NCI-H187 treated with DMSO at 0.1 percent for 48 hours (cell line): ENCODE measurements at places on chromosomes 12 and 14.

DNA sequence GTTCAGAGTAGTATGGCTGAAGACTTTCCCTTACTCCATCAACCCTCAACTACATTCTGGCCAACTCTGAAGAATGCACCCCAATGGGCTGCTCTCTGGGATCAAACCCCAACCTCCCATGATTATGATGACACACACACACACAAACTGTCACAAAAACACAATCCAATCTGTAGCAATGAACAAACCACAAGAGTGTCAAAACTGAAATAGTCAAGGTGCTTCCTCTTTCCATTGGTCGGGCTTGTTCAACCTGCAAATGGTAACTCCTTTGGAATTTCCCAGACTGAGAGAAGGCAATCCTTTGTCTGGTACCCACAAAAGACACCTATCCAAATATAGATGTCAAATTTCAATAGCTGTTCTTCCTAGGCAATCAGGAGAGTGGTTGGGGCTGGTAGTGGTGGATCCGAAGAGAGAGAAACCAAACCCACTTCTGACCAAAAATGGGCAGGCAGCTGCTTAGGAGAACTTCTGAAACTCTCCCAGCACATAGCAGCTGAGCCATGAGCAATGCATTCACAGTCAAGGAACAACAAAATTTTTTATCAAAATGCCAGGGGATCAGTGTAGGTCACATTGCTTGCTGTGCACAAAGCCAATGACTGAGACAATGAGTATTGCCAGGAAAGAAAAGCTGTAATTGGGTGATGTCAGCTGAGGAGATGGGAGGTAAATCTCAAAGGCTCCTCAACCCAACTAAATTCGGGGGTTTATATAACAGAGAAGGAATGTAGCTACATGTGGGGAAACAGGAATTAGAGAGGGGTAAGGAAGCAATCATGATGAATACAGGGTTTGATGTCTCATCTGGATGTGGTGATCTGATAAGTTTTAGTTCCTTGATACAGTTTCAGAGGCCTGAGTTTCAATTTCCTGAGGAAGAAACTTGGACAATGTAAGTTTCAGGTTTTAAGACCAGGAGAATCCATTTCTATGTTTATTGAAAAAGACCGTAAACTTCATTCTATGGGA is 191.4 kb downstream of the KITLG start:
- DNase-seq = no peak

GRCh38 chr12:27013611-27014084 is 536 bp downstream of the TM7SF3 start:
- DNase-seq = no peak

DNA sequence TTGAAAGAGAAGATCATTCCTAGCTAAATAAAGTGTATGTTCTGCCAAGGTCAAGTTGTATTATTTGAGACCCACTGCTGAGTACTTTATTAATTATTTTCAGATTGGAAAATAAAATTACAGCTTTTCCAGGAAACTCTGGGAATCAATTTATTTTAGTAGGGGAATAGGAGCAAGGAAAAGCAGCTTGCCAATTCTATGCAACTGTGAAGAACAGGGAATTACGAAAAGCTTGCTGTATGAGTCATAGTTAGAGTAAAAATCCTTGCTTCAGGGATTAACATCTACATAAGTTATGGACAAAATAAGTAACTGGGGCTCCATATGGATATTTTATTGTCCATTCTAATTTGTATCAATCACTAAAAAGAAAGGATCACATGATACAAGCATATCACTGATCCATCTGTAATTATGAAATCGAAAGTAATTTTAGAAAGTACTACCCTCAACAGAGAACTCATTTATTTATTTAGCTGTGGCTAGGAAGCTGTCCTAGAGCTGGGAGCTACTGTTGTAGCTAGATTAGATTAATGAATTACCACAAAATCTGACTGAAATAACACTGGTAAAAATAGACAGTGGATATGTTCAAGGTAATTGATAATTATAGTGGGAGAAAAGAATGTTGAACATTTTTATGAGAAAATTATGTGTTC is 303.5 kb upstream of the NPAS3 start:
- no peak for DNase-seq

- no peak for DNase-seq
Measured at GRCh38 chr12:2797721-2798418, 3.1 kb downstream of the FKBP4 start.

- DNase-seq = no peak
Measured at GRCh38 chr12:38332814-38333213, 16.2 kb downstream of the ALG10B start.

GRCh38 chr12:1405619-1406018 is 188.8 kb downstream of the FBXL14 start:
- no peak for DNase-seq

DNA sequence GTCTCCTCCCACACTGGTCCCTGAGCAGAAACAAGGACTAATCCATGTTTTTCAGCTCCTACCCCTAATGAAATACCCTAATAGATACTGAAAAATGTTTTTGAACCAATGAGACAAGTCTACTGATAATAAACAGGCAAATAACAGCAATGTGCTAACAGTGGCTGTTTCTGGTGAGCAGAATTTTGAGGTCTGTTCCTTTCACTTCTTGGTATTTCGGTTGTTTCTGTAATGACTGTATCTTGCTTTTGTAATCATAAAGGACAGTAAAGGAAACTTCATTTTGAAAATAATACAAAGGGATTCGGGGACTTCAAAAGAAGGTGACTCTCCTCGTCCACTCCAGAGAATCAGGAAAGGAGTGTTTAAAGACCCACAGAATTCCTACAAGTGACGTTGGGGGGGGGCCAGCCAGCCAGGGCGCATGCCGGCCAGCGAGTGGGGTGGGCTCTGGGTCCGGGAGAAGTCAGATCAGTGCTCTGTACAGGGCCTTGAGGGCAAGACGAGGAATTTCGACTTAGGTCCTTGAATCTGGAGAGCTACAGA is 1.1 kb upstream of the CD9 start:
- DNase-seq = no peak

- no peak for DNase-seq
Measured at GRCh38 chr12:47802312-47802711, 17.4 kb downstream of the HDAC7 start.

- DNase-seq = no peak
Measured at GRCh38 chr14:36522347-36522971, 2.4 kb upstream of the NKX2-1 start.

- DNase-seq = no peak
Measured at GRCh38 chr12:123971770-123972456, 718 bp downstream of the CCDC92 start.

DNA sequence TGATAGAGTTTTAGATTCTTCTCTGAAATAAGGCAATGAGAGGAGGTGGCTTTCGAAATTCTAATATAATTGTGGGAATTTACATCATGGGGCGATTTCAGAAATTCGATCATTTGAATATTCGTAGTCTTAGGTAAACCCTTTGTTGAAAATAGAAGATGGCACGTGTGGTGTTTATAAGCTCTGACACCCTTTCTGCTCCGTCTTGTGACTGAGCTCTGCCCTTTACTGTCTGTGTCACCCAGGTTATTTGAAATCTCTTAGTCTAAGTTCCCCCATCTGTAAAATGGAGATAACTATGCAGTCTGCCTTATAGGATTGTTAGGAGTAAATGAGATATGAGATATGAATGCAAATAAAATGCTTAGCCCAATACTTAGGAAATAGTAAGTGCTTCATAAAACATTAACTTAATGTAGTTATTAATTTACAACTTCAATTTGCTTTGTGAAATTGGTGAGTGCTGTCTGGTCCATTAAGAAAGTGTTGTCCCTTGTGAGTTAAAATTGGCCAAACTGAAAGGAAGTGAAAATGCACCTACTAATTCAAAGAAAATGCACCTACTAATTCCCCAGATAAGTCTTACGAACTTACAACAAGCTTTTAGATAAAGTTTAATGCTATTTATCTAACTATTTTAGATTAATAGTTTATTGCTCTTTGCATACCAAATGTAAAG is 1.5 kb downstream of the BMAL2 start:
- DNase-seq = no peak

- no peak for DNase-seq
Measured at GRCh38 chr12:123126294-123127181, 24.4 kb downstream of the PITPNM2 start.

DNA sequence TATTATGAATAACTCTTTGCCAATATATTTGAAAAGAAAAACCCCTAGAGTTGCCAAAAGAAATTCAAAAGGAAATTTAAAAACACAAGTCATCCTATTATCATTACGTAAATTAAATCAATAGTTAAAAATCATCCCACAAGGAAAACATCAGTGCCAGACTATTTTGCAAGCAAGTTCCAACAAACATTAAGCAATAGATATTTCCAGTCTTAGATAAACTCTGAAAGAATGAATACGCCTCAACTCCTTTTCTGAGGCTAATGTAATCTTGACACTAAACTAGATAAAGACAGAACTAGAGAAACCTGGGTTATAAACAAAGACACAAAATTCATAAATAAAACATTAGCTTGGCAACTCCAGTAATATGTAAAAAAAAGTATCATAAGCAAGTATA is 245.9 kb downstream of the FOXN3 start:
- no peak for DNase-seq

DNA sequence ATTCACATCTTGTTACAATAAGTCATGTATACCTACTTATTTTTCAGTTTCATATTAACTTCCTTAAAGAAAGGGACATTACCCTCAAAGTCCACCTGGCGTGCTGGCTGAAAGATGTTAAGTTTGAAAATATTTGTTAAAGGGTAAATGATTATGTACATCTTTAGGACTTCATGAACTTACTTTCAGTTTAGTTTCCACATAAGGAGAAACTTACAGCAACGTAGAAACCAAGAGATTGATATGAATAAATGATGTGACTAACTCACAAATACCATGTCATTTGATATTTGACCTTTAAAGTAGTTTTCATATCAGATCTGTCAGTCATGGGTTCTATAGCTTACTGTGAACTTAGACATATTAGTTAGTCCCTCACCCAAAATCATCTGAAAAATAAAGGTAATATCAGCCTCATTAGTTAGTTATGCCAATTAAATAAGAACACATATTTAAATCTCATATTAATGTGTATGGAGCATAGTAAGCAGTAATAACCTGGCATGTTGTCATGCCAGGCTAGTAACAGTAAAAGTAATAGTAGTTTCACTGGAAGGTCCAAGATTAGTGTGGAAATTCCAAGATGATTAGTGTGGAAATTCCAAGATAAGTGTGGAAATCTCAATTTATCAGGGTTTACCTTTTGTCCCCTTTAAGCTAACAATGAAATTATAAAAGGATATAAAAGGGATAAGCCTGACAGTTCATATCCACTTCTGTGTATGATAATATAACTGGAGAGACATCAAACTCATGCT is 1.9 kb upstream of the CLEC2D start:
- no peak for DNase-seq

- DNase-seq = no peak
Measured at GRCh38 chr14:37720131-37720530, 124.7 kb downstream of the TTC6 start.

DNA sequence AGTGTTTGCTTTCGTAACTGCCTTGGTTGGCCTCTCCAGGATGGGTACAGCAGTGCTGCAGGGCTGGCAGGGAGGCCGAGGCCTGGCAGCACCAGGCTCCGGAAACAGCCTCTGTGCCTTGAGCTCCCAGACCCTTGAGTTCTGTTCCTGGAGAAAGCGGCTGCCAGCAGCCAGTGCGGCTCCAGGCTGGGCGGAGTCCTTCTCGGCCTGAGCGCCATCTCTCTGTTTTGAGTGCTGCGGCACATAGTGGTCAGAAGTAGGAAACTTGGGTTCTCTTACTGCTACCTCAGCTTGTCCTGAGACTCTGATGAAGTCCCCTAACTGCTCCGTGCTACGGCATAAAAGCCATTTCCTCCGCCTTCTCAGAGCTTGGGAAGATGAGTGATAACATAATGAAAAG is 65.9 kb downstream of the KCNA1 start:
- DNase-seq = no peak

GRCh38 chr12:3923021-3923420 is 49.8 kb upstream of the PARP11 start:
- DNase-seq = no peak

DNA sequence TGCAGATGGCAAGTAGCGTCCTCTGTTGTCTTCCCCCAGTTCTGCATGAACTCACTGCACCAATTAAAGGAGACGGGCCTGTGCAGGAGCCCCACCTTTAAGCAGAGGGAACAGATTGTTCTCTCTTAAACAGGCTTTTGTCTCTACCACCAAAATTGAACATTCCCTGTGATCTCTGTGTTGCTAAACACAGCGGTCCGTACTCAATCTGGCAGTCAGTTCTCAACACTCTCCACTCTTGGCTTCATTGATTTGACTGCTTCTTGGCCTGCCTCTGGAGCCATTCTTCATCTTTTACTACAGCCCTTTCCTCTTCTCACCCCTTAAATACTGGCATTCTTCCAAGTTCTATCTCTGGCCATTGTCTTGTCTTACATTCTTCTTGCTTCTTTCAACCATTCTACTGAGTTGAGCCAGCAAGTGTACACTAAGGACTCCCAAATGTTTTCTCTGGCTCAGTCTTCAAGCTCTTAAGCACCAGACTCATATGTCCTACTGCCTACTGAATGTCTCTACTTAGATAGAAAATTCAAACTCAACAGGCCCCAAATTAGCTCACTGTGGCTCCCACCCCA is 8.0 kb upstream of the NT5DC3 start:
- no peak for DNase-seq

- no peak for DNase-seq
Measured at GRCh38 chr12:25377469-25378177, 126.9 kb upstream of the KRAS start.

DNA sequence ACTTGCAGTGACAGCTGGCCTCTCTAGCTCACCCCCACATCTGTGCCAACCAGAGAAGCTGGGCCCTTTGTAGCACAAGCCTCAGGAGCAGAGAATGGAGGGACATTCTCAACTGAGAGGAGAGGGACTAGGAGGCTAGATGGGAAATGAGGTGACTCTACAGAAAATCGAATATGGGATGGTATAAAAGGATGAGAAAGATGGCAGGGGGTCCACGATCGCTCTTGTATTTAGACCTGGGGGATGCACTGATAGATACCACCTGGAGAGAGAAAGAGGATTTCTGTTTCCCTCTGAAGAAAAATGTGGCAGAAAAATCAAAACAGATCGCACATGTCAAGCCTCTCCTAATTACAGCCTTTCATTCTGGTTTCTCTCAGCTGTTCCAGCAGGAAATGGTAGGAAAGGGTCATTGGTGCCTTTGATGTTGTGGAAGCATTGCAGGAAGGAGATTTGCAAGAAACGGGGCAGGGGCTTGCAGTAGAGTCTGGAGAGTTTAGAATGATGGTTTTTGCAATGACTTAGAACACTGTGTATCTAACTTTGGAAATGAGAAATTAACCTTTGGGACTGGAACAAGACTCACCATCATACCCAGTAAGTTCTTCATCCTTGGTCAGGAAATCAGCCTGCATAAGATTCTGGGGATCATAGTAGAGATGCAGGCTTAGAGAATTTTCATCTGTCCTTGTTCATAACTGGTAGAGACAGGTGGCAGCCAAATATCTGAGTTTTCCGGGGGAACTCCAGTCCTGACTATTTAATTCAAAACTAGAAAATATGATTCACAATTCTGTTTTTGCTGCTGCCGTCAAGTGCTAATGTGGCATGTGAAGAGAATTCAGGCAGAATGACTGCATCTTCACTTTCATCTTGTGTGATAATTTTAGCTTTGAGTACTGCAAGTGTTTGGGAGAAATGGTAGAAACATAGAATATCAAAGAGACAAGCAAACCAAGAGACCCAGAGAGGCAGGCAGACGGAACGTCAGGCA is 98.8 kb downstream of the DAD1 start:
- DNase-seq = no peak

- DNase-seq = no peak
Measured at GRCh38 chr12:43285159-43285598, 266.8 kb downstream of the ADAMTS20 start.

- no peak for DNase-seq
Measured at GRCh38 chr12:120343039-120343537, 15.5 kb upstream of the PLA2G1B start.
